Activated CD4-positive, alpha-beta T cell treated with anti-CD3 and anti-CD28 coated beads for 4 hours (primary cell): ENCODE measurements at places on chromosomes 4 and X.

DNA sequence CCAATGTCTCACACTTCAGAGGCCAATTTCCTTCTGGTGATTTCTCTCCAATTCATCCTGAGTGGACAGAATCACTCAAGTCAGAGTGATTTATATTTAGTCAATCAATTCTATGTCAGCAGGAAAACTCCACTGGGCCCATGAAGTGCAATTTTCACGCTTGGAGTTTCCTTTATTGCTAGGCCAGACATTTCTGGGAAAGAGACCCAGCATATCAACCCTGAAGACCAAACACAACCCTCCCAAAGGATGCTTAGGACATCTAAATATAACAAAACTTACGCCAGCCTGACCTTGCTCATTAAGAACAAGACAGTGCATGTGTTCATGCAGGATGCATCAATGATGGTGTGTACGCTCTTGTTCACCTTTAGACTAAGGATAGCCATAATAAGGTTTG lies 156.4 kb downstream of the RASL11B start:
- no peak for DNase-seq

GRCh38 chr4:7546809-7547367 lies 112.2 kb upstream of the PSAPL1 start:
- DNase-seq, result no peak

DNA sequence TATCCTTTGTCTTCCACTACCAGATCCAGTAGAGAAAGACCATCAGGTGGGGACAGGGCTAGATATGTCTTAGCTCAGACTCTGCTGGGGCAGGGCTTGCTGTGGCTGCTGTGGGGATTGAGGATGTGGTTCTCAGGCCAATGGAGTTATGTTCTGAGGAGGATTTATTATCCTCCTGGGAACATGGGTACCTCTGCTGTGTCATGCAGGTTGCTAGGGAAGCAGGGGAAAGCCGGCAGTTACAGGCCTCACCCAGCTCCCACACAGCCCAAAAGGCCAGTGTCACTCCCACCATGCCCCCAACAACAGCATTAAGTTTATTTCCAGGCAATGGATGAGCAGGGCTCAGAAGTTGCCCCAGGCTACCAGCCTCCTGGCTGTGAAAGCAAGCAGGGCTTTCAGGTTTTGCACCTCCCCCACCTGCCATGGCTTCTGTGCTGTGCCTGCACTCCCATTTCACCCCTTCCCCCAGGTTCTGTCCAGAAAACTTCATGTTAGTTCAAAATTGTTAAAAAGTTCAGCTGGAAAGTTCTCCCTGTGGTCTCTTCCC lies 879.9 kb downstream of the ARAP2 start:
- DNase-seq, result no peak

DNA sequence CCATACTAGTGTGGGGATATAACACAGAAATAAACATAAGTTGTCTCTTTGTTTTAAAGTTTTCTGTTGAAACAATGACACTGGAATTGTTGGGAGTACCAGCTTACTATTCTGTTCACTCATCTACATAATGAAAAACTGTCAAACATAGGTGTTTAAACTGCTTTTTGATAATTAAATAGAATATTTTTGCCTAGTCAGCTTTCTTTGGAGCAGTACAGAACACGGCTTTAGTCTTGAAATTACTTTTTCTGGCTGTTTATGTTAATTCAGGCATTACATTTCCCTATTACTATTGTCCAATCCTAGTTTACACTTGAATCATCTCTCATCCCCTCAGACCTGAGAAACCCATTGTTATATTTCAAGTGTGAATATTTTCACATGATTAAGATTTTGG lies 73.0 kb downstream of the FAM47B start:
- DNase-seq, result no peak

DNA sequence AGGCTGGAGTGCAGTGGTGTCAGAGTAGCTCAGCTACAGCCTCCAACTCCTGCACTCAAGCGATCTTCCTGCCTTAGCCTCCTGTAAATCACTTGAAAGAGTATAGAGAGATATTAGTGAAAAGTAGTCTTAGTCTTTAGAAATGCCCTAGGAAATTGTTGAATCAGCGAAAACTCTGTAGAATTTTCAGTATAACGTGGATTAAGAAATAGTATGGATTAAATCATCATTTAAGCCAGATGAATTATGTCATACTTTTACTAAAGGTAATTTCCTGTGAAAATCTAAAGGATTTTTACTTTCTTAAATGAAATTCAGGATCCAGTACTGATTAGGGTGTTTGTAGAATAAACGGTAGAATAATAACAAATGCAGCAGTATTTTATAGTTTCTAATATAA lies 163.2 kb downstream of the KDM6A start:
- DNase-seq, result no peak

DNA sequence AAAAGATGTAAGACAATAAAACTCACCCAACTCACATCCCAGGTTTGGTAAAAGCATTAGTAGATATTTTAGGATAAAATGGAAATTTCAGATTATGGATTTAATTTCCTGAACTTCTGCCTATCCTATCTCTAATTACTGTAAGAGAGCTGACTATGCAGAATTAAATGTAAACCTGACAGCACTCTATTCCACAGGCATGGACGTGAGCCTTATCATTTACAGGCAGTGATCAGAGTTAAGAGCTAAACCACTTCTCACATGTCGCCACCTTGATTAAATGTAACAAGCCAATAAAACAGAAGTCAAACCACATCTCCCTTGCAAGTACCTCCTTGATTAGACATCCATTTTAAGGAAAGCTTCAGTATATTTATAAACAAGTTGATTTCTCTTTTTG lies 97.5 kb upstream of the CBR4 start:
- DNase-seq, result no peak

GRCh38 chr4:15400981-15401671 lies 26.7 kb upstream of the C1QTNF7 start:
- DNase-seq, result no peak

GRCh38 chr4:169295822-169296221 lies 25.1 kb upstream of the SH3RF1 start:
- DNase-seq, result no peak
